ENCODE measurements at places on chromosomes 4 and X.

DNA sequence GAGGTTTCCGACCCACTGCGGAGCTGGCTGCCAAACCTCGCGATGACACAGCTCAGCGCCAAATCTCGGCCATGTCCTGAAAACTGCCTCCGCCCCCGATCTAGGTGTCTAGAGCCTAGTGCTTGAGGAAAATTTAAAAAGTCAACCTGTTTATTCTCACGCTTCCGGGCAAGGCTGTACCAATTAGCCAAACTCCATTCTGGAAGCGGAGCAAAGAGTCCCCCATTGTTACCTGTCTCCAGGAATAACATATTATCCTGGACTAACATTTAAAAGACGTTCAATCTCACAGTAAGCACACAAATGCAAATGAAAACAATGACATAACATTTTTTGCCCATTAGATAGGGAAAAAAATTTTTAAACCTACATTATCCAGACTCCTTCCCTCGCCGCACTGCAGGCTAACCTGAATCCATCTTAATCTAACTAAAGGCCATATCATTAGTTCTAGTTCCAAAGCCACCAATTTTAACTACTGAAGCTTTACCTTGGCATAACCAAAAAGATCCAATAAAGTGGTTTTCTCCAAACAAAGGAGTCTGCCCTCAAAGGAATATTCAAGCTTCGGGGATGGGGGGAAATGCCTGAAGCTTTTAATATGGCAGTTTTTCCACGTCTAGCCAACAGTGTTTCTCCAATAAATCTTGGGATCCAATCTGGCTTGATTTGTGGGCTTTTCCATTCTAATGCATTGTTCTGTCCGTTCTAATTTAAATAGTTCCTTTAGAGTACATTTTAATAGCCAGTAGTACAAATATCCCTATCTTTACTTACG lies 1.9 kb downstream of the HUWE1 start:
- no peak for DNase-seq

GRCh38 chr4:83080561-83080960 lies 34.0 kb downstream of the PLAC8 start:
- DNase-seq = no peak

DNA sequence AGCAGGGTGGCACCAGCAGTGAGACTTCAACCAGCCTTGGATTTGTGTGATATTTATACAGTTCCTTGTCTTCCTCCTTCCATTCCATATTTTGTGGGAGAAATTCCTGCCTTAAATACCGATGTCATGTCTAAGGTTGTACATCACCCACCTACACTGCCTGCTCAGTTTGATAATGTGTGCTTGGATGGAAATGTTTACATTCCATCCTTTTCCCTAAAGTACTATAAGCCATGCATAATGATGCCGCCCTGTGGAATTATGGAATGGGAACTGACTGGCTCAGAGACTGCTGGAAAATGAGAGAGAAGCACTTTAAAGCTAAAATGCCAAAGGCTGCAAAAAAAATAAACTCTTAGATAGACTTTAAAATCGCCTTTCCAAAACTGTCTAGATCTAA lies 11.3 kb upstream of the GLUD2 start:
- DNase-seq = no peak

DNA sequence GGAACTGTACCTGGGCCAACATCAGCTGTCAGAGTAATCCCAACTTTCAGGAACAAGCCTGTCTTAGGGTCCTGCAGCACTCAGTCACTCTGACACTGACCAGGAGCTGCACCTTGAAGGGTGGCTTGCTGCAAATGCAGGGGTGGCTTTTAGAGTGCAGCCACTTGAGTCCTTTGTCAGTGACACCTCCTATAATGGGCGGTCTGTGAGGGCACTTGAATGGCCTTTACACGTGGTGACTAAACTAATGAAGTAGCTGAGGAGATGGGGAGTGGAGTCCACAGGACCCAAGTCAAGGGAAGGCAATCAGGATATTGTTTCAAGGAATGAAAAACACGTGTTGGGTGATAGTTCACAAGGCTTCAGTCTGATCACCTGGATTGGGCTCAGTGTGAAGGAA lies 11.1 kb upstream of the LNX1 start:
- no peak for DNase-seq

GRCh38 chrX:13376857-13377549 lies 57.1 kb upstream of the ATXN3L start:
- DNase-seq = no peak

GRCh38 chr4:8316251-8316771 lies 46.8 kb downstream of the HTRA3 start:
- no peak for DNase-seq

GRCh38 chr4:55925241-55925640 lies 23.5 kb upstream of the CEP135 start:
- no peak for DNase-seq
